ENCODE measurements at places on chromosomes 6 and 20.

GRCh38 chr6:44020148-44020547, 107.1 kb downstream of the MRPL14 start:
- no peak for DNase-seq

DNA sequence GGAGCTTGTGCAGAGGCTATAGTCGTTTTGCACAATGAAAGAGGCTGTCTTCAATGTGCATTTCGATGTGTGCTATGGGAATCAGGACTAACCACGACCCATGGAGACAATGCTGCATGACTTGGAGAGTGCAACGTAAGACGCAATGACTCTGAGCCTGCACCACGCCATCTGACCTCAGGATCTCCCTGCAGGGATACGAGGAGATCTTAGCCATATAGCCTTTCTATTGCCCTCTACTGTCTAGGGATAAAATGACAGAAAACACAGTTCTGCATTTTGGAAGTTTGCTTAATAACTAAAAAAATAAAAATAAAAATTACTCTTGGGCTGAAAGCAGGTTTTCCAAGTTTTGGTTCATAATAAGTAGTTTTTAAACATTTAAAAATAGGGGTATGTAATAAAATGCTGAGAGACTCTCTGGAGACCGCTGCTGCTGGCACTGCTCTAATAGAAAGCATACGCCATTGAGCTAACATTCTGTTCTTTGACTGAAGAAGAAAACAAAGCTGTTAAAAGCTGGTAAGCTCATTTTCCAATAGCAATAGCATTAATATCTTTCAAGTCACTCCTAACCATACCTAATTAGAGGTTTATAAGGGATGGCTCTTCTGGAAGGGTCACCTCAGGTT, 87.2 kb downstream of the PDE7B start:
- DNase-seq: no peak

DNA sequence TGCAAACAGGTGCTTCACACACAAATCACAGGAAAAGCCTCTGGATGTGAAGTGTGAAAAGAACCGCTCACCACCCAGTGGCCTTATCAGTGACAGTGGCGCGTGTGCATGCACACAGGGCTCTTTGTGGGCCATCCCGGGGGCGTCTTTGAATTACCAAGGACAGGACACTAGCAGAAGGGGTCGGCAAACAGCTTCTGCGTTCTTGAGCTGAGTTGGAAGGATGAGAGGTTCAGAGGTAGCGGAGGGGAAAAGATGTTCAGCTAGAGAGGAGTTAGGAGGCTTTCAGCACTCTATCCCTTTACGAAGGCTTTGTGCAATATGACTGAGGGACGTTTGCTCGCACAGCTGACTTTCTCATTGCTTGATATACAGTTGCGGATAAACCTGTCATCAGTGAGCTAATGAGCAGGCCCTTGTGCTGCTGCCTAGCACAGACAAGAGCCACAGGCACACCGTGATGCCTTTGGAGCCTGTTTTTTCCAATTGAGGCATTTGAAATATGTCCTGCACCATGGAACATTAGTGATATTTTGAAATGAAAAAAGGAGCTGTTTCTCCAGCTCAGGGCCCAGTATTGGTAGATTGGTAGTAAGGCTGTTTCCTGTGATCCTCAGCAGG, 83.1 kb downstream of the IYD start:
- no peak for DNase-seq

DNA sequence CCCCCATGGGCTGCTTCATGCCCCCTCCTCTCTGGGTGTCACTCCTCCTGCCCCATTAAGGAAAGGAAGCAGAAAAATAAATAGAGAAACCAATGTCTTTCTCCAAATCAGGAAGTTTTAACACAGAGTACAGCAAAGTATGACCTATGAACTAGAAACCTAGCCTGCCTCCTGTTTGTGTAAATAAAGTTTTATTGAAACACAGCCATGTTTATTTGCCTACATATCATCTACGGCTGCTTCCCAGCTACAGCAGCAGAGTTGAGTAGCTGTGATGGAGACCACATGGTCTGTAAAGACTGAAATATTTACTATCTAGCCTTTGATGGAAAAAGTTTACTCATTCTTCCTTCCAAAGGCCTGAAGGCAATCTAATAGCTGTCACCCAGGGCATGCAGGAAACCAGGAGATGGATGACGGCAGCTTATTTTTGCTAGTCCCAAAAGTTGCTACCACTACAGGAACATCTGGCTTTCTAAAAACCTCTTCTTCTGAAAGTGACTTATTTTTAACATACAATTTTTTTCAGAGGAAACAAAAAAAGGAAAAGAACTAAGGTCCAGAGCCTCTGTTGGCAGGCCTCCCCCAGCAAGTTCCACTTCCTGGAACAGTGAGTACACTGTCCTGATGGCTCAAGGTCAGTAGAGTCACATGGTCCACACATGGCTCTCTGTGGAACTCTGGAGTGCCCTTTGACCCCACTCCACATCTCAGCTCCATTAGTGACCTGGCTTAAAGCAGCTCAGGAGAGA, 287.8 kb downstream of the PTPRT start:
- no peak for DNase-seq

DNA sequence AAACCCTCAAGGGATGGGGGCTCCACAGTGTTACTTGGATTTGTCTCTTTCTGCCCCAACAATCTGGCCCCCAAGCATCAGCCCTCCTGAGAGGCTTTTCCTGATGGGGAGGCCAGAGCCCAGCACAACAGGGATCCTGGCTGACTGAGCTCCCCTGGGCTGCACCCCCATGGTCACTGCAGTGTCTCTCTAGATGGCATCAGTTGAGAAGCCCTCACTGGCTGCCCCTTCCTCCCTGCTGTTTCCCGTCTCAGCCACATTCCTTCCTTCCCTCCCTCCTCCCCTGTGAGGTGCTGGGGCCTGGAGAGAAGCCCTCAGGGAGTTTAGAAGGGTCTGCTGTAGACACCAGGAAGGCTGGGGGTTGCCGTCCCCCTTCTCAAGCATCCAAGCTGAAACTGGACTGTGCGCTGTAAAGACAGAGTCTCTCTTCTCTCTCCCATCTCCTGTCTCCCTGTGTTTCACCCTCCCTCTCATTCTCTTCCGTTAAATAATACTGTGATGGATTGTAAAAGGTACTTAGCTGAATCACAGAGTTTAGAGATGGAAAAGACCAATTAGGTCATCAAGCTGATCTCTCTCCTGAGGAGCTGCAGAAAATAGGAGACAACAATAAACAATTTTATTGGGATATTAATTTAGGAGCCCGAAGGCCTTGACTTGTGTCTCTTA, 29.7 kb downstream of the SAYSD1 start:
- DNase-seq: no peak

DNA sequence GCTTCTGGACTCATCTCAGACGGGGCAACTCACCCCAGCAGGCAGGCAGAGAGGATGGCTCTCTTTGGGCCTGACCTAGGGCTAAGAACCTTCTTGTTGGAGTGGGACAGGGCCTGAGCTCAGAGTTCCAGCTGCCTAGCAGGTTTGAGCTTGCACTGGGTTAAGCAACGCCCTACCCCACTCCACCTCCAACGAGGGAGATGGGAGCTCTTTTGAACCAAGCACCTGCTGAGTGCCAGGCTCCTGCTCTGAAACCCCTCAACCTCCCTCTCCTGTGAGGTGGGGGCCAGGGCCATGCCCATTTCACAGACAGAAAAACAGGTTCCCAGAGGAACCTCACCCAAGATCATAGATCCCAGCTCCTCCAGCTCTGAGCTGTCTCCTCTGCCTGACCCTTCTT, 54.3 kb downstream of the SNAI1 start:
- DNase-seq: no peak

DNA sequence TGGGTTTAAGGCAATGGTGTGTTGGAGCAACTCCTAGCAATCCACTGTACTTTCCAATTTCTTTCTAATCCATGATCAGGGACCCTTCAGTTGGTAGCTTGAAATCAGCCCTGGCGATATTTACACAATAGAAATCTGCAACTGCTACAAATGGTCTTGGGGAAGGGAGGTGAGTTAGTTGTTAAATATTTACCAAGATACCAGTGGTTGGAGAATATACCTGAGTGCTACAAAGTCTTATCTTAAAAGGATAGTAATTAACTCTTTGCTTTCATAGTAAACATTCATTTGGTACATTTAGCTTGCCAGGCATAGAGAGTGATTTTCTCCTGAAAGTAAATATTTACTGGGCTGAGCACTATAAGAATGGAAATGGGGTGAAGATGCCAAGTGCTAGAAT, 568.2 kb downstream of the BCKDHB start:
- DNase-seq: no peak

DNA sequence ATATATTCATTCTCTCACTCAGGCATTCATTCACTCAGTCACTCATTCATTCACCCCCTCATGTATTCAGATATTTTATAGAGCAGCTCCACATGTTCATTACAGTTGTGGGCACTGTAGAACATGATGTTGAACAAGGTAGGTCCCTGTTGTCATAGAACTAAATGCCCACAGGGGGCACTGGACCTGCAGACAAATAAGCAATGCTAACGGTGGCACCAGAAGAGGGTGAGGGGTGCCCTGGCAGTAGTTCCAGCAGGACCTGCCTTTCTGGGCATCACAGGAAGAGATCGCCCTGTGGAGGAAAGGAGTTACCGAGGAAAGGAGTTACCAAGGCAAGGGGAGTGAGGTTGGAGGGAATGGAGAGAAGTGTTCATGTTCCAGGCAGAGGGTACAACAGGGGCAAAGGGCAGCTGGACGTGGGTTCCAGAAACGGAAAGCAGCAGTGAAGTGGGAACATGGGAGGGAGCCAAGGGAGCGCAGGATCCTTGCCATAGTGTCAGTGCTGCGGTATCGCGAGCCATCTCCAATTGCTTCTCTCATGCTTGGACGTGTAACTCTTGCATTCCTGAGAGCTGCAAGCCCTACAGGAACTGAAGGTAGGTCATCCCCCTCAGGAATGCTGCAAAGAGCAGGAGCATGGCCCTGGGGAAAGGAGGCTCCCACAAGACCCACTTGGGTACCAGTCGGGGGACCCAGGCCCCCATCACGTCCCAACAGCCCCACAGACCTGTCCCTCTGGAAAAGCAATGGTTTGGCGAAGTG, 128.2 kb downstream of the EDN3 start:
- DNase-seq: no peak

- DNase-seq: no peak
Observed at GRCh38 chr6:15776458-15776980, 113.7 kb upstream of the DTNBP1 start.

DNA sequence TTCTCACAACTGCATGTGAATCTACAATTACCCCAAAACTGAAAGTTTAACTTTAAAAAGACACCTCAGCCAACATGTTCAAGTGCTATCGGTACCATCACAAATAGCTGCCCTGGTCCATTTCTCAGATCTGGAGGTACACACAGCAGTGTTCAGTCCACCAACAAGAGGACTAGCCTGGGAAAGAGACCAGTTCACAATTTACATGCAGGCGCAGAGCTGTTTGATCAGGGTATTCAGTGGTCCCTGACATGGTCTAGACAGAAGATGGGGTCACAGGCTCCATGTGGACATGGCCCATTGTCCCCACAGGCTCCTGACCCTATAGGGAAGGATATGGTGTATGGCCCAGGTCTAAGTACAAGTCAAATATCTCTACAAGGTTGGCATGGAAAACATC, 15.6 kb upstream of the TGM6 start:
- no peak for DNase-seq

GRCh38 chr20:17541996-17542395, 10.8 kb upstream of the BFSP1 start:
- no peak for DNase-seq

- DNase-seq: no peak
Observed at GRCh38 chr20:23205611-23206041, 119.5 kb upstream of the CD93 start.

DNA sequence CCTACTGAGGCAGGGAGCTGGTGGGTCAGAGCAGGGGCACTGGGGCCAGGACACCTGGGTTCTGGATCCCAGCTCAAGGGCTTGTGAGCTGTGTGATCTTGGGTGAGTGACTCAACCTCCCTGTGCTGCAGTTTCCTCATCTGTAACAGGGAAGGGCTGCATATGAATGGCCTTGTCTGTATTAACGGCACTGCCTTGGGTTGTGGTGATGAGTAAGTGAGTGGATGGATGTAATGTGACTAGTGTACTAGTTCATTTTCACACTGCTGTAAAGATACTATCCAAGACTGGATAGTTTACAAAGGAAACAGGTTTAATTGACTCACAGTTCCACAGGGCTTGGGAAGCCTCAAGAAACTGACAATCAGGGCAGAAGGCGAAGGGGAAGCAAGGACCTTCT, 233.5 kb downstream of the TAF4 start:
- no peak for DNase-seq

GRCh38 chr20:46713957-46714834, 4.7 kb downstream of the SLC2A10 start:
- no peak for DNase-seq

- DNase-seq: no peak
Observed at GRCh38 chr6:122025104-122025503, 374.3 kb upstream of the HSF2 start.

GRCh38 chr6:119610265-119610664, 260.7 kb upstream of the MAN1A1 start:
- no peak for DNase-seq

- no peak for DNase-seq
Observed at GRCh38 chr6:107982486-107982885, 24.5 kb upstream of the SEC63 start.

DNA sequence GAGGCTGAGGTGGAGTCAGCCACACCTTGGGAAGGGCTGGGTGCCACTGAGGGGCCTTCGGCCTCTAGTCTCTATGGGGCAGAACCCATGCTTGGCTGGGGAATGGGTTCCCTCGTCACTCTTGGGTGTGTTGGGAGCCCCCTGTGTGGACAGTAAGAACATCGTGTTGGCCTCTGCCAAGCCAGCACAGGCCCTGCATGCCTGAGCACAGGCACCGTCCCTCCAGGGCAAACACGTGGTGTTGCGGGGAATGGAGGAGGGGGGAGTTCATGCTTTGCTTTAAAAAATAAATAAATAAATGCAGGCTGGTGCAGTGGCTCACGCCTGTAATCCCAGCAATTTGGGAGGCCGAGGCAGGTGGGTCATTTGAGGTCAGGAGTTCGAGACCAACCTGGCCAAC, 63.0 kb downstream of the EZR start:
- DNase-seq: no peak

GRCh38 chr6:84867521-84867920, 103.1 kb upstream of the TBX18 start:
- no peak for DNase-seq

DNA sequence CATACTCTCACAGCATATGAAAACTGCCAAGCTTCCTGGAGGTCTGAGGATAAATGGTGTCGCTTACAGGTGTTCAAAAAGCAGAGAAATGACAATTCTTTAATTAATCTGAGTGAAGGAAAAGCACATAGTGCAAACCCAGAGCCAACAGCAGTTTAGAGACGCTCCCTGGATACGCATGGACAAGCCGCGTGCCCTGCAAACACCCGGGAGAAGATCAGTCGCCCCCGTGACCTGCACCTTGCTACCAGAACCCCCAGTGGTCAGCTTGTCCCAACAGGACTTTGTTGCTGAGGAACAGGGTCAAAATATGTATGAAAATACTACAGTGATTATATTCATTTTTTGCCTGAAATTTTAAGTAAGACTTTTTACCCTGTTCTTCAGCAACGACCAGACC, 93.9 kb downstream of the PSMG4 start:
- DNase-seq: no peak

DNA sequence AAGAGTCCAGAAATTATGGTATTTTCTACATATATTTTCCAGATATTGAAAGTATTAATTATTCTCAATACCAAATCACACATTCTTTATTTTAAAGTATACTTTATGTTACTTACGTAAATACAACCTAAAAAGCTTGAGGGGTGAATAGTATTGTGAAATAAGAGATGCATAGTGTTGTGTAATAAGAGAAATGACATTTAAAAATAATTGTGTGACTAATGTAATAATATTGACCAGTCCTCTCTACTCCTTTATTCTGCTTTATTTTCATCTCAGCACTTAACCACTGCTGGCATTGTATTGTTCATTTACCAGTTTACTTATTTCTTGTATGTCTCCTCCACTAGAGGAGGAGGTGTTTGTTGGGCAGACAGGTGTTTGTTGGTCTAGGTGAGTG, 135.6 kb downstream of the EYA4 start:
- DNase-seq: no peak

Data from stimulated activated naive CD4-positive, alpha-beta T cell treated with Interleukin-2 at 50 U/mL for 16 hours (primary cell).